ENCODE measurements at places on chromosomes 5 and 9.

- DNase-seq: peak; percentile 37
Observed at GRCh38 chr5:90144625-90145327, 264.8 kb downstream of the CETN3 start.

DNA sequence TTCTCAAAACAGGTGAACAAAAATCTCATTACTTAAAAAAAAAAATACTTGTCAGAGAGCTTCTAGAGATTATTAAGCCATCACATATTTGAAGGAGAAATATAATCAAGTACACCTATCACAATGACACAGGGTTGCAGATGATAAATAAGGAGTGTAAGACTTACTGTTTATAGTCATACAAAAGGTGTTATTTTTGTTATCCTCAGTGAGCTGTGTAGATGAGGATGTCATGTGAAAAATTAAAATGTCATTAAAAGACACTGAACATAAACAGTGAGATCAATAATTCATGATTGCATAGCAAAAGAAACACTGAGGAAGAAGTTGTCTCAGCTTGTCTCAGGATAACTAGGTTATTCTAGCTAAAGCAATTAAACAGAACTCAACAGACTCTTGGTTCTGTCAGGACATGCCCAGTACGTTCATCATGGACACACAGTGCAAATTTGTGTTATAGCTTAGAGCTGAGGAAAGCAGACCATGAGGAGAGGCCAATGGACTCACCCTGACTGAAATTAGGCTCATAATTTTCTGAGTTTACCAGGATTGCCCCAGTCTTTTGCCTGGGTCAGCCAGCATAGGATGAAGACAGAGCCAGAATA, 1162.6 kb upstream of the C9orf72 start:
- no peak for DNase-seq

DNA sequence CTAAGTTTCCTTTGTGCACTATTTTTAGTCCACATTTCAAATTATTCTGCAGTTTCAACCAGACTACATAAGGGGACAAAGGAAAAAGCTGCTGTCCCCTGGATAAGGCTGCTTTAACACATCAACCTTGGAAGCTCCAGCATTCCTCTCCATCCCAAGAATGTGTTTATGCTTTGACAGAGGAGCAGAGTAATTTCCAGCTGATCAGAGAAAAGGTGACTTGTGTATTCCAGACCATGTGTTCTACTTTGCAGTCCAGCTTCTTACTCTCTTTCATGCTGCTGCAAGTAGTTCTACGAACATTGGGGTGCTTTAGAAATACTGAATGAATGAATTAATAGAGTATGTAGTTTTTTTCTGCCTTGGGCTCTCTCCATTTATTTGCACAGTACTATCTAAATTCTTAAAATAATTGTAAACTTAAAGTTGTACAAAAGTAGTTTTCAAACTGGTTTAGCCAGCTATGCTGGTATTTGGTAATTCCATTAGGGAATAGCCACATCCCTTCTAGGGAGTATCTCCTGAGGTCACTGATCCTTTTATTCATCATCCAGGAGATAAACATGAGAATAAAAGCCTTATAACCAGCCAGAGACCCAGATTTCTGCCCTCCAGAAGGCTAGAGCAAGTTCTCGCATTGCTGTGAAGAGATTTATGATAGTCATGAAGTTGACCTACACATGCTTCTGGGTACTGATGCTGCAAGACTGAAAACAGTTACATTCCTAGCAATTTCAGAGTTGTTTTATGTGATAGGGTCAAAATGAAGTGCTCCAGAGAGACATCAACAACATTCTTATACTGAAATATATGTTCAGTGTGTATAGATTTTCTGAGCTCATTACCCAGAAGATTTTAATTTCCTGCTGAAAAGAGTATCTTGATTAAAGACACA, 215.2 kb downstream of the COMMD10 start:
- DNase-seq: no peak

GRCh38 chr5:142491270-142491669, 166.4 kb upstream of the SPRY4 start:
- no peak for DNase-seq

DNA sequence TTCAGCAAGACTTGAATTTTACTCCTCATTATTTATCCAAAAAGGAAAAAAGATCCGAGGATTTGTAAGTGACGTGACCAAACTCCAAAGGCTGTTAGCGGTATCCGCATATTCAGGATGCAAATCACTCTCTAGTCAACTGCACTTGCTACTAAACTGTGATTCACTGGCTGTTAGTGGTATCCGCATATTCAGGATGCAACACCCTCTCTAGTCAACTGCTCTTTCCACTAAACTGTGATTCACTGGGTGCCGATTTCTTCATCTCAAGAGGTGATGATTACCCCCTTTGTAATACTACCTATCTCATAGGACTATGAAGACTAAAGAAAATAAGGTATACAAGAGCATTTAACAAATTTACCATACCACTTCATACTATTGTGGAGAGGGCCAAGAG, 5.7 kb downstream of the MAPKAP1 start:
- DNase-seq: peak; percentile 80

DNA sequence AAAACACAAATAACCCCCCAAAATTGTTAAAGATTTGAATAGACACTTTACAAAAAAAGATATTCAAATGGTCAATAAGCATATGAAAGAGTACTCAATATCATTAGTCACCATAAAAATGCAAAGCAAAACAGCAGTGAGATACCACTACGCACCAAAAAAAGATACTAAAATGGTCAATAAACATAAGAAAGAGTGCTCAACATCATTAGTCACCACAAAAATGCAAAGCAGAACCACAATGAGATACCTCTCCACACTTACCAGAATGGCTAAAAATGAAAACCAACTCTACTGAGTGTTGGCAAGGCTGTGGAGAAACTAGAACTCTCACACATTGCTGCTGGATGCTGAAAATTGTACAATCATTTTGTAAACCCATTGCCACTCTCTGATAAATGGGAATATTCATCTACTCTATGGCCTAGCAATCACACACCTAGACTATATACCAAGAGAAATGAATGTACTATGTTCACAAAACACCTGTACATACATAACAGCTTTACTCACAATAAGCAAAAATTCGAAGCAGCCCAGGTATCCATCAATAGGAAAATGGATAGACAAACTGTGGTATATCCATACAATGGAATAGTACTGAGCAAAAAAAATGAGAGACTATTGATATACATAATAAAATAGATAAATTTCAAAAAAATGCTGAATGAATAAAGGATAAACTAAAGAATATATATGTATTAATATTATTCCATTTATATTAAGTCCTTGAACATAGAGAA, 205.0 kb upstream of the DAPK1 start:
- DNase-seq: peak; percentile 18

GRCh38 chr5:169980418-169981053, at the start of gene INSYN2B:
INSYN2B (minus strand) TSS chr5:169980495; CDS start chr5:169883898, 96,597 bp downstream.
- peak; percentile 91 for DNase-seq

GRCh38 chr9:11743356-11743755, 949.8 kb upstream of the TYRP1 start:
- DNase-seq: no peak

DNA sequence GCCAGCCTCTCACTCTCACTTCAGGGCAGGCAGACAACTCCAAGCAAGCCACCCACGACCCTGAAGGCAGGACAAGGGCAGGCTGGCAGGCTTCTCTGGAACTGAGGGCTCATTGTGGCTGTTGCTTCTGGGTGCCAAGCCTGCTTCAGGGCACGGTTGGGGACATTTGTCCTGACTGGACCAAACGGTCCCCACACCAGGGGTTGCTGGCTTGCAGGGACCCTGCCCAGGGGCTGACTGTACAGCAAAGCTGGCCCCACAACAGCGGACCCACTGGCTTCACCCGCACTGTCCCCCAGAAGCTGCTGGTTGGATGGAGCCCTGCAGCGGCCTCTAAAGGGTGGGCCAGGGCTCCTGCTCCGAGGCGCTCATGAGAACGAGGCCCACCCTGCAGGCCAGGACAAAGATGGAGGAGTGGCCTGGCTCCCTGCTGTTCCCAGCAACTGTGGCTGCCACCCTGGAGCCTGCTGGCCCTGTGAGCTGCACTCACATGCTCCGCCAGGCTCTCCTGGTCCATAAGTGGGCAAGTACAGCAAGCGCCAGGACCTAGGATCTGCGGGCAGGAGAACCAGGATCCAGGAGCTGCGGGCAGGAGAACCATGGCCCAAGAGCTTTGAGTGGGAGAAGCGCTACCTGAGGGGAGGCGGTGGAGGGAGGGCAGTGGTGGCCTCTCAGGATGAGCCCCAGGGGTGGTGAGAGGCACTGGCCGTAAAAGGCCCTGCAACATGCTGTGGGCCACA, 34.4 kb upstream of the NSMF start:
- no peak for DNase-seq

- DNase-seq: peak; percentile 96
Observed at GRCh38 chr9:33813712-33814641, 3.0 kb upstream of the UBE2R2 start.

DNA sequence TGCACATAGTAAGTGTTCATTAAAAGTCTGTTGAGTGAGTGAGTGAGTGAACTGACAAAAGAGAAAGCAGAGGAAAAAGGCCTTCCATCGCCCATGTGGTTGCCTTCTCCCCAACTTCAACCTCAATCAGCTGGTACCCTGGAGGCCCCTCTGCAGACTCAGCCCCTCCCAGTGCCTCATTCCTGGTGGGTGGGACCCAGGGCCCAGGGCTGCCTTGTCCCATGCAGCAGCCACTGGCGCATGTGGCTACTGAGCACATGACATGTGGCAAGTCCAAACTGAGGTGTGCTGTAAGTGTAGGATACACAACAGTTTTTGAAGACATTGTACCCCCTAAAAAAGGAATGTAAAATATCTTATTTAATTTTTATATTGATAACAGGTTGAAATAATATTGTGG, 29.6 kb downstream of the NDUFA8 start:
- no peak for DNase-seq

GRCh38 chr9:4663956-4664355, 1.9 kb downstream of the PLPP6 start:
- no peak for DNase-seq

- DNase-seq: no peak
Observed at GRCh38 chr5:78433972-78434371, 73.6 kb downstream of the SCAMP1 start.

GRCh38 chr5:388266-389196, 54.4 kb upstream of the EXOC3 start:
- no peak for DNase-seq

GRCh38 chr5:1910081-1910760, 27.5 kb upstream of the IRX4 start:
- DNase-seq: no peak

DNA sequence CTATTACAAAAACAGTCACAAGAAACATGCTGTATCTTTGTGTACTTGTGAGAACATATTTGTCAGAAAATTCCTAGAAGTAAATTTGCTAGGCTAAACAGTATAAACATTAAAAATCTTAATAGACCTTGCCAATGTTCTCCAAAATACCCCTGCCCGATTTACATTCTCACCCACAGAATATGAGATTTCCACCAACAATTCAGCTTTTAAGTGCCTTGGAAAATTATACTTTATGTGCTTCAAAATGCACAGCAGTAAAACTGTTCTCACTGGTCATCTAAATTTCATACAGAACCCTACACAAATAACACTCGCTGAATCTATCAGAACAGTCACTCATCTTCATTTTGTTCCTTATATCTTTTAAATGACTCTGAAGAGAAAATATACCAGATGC, 5.5 kb downstream of the MLLT3 start:
- no peak for DNase-seq

DNA sequence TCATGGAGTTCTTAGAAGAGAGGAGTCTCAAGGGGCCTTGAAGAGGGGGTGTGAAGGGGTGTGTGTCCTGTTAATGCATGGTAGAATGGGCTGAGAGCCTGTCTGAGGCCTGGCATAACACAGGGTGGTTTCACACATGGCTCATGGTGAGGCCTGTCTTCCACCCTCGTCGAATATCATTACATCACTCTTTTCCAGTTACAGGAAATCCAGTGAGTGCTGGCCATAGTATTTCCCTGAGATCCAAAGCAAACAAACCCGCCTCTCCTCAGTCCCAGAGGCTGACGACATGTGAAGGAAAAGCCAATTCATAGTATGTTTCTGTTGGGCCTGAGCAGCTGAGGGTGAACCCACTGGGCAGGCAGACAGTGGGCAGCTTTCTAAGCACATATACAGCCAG, 159.4 kb upstream of the NR3C1 start:
- DNase-seq: no peak

DNA sequence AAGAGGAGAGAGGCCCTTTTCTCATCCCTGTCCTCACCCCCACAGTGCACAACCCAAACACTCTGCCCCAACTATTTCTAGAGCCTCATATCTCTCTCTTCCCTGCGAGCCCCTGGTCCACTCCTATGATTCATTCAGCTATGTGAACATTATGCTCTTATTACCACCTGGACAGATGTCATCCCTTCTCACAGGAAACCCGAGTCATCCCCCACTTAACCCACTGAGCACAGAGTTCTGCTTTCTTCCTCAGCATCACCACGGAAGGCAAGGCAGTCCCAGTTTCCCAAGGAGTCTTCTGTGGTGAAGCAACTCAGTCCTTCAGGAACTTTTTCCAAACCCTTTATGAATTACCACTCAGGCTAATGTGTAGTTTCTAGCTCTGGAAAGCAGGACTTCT, 1.3 kb downstream of the DNAI1 start:
- peak; percentile 51 for DNase-seq

GRCh38 chr5:131209506-131210150, 38.9 kb downstream of the LYRM7 start:
- no peak for DNase-seq

- DNase-seq: peak; percentile 84
Observed at GRCh38 chr9:37200433-37201005, 80.1 kb downstream of the ZCCHC7 start.

GRCh38 chr5:178248750-178249149, 16.1 kb upstream of the PHYKPL start:
- no peak for DNase-seq

GRCh38 chr5:113212244-113212920, 222.4 kb downstream of the TSSK1B start:
- DNase-seq: no peak

GRCh38 chr9:102845827-102846371, 149.2 kb upstream of the CYLC2 start:
- no peak for DNase-seq

- DNase-seq: no peak
Observed at GRCh38 chr5:74521401-74521800, 119.1 kb downstream of the ENC1 start.

GRCh38 chr9:85713897-85714296, 27.9 kb downstream of the AGTPBP1 start:
- DNase-seq: no peak

- DNase-seq: peak; percentile 98
Observed at GRCh38 chr5:38468202-38468673, 88.2 kb downstream of the LIFR start.

- no peak for DNase-seq
Observed at GRCh38 chr5:156230887-156231286, 96.1 kb upstream of the SGCD start.

- DNase-seq: peak; percentile 53
Observed at GRCh38 chr9:131422241-131422792, 28.4 kb downstream of the PRRC2B start.

DNA sequence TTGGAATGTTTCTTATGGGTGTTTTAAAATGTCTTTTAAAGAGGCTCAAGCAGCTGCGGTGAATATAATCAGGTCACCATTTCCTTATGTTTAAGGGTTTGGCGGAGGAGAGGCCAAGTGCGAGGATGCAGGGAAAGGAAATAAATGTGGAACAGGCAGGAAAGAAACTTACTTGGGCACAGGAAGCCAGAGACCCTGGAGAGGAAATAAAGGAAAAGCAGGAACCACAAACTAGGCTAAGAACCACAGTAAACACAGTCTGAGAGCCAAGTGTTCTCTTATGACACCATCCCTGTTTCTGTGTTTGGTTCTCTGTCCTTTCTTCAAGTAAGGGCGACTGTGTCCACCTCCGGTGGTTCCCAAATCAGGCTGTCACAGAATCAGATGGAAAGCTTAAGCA, 166.5 kb downstream of the C9orf152 start:
- DNase-seq: no peak

- DNase-seq: no peak
Observed at GRCh38 chr9:18421391-18421790, 52.6 kb upstream of the ADAMTSL1 start.

Measured in ELR (cell line).